ENCODE measurements at places on chromosomes 4 and X.

GRCh38 chr4:129264008-129264657, 168.2 kb downstream of the C4orf33 start:
- DNase-seq = no peak

- DNase-seq = no peak
Measured at GRCh38 chrX:29880977-29881376, 334.4 kb upstream of the MAGEB2 start.

GRCh38 chrX:107849747-107850421, 24.2 kb downstream of the MID2 start:
- no peak for DNase-seq

GRCh38 chr4:17497890-17498523, 13.9 kb downstream of the QDPR start:
- DNase-seq = no peak

DNA sequence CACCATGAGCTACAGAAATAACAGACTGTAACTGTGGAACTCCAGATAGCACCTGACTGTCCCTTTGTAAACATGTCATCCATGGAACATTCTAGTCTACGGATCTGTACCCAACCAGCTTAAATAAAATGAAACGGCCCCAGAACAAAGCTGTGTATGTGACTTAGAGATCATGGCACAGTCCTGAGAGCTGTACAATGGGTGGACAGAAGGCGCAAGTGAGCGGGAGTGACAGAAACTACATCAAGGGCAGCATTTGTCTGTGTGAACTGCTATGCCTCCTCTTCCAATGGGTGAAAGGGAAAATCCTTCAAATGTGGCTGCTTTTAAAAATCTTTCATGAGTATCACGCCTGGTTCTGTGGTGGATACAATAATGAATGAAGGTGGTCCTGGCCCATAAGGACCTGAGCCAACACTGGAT, 72.5 kb downstream of the FAT1 start:
- no peak for DNase-seq

DNA sequence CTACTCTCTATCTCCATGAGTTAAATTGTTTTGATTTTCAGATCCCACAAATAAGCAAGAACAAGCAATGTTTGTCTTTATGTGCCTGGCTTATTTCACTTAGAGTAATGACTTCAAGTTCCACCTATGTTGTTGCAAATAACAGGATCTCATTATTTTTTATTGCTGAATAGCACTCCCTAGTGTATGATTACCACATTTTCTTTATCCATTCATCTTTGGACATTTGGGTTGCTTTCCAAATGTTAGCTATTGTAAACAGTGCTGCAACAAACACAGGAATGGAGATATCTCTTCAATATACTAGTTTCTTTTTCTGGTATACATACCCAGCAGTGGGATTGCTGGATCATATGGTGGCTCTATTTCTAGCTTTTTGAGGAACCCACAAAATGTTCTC, 136.0 kb downstream of the SLITRK2 start:
- DNase-seq = no peak

DNA sequence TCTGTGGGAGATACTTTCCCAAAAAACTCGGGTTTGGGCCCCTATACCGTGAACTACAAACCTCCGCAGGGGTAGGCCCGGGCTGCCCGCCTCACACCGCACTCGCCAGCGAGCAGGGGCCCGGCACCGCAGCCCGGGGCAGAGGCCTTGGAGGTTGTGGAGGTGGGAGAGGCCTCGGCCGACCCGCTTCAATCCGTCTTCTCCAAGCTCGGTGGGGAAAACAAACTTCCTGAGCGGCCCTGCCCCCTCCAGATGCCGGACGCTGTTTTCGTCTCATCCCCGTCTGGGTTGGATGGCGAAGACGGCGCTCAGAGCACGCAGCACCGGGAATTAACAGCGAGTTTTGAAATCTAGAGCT, 442 bp upstream of the MCUB start:
- no peak for DNase-seq

DNA sequence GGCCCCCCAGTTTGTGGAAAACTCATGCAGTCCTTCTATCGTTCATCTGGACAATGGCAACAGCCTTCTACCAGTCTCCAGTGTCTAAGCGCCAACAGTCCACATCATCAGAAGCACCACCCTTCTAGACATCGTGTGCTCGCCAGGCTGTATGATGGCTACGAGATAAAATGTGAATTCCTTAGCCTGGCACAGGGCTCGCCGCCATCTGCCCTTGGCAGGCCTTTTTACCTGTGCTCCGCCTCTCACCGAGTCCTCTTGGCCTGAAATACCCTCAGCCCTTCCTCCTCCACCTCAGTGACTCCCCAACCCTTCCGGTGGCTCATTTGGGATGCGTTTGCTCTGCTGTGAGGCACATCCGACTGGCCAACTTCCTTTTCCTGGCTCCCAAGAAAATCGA, 15.9 kb upstream of the STS start:
- DNase-seq = no peak

GRCh38 chrX:130885996-130886395, 17.0 kb downstream of the ENOX2 start:
- no peak for DNase-seq

GRCh38 chr4:159272273-159273140, 169.6 kb downstream of the RAPGEF2 start:
- DNase-seq = no peak

- DNase-seq = no peak
Measured at GRCh38 chr4:8185930-8186329, 13.2 kb upstream of the SH3TC1 start.

DNA sequence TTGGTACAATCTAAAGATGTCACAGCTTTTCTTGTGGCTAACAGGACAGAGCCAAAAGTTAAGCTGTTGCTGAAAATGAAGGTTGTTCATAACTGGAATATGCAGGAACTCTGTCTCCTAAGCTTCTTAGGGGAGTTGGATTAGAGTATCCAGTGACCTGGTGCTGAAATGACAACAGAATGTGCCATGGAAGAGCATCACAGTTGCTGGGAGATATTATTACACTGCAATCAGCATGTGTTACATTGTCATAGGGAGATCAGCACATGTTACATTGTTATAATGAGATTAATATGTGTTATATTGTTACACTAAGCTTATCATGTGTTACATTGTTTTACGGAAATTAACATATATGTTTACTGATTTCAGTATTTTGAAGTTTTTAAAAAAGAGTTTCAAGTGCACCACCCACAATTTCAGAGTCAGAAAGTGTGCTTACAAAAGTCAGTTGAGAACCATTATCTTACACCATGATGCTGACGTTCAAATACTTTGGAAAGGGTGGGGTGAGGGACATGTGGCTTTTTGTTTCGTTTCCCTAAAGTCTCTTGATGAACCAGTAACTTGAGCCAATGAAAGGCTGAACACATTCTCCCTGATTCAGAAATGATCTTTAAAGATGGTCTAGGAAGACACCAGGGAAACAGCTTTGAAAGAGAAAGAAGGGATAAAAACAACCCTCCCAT, 113.4 kb downstream of the DRD5 start:
- DNase-seq = no peak

GRCh38 chr4:19791422-19792123, 460.1 kb upstream of the SLIT2 start:
- DNase-seq = no peak

DNA sequence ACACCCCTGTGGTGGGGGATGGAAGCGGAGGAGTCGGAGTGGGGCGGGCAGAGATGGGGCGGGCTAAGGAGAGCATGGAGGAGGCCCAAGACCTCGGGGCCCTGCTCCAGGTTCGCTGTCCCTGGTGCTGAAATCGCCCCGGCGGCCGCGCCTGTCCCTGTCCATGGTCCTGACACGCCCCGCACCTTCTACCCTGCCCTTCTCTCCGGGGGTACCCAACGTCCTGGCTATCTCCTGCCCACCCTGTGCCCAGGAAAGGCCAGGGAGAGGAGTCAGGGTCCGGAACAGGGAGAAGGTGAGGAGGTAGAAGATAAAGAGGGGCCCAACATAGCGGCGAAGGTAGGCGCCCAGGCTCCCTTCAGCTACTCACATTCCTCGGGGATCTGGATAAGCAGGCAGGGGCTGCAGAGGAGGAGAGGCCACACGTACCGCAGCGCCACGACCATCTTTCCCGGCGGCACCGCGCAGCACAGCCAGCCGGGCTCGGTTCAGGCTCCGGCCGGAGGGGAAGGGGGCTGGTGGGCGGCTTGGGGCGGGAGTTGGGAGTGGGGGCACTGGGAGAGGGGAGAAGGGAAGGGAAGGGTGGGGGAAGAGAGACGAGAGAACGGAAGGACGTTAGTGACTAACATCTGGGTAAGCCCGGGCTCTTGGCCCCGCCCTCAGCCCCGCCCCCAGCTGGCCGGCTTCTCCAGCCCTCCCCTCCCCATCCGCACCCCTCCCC, 10.4 kb downstream of the L1CAM start:
- peak; percentile 9 for DNase-seq

GRCh38 chr4:184688447-184688846, 38.9 kb downstream of the PRIMPOL start:
- no peak for DNase-seq

GRCh38 chrX:39846460-39846859, 251.3 kb downstream of the BCOR start:
- DNase-seq = no peak
